ENCODE measurements at places on chromosomes 7 and 10.

- no peak for DNase-seq
Observed at GRCh38 chr10:78414380-78414779, 380.7 kb downstream of the RPS24 start.

GRCh38 chr10:13526948-13527863, 1.6 kb downstream of the BEND7 start:
- DNase-seq, result no peak

DNA sequence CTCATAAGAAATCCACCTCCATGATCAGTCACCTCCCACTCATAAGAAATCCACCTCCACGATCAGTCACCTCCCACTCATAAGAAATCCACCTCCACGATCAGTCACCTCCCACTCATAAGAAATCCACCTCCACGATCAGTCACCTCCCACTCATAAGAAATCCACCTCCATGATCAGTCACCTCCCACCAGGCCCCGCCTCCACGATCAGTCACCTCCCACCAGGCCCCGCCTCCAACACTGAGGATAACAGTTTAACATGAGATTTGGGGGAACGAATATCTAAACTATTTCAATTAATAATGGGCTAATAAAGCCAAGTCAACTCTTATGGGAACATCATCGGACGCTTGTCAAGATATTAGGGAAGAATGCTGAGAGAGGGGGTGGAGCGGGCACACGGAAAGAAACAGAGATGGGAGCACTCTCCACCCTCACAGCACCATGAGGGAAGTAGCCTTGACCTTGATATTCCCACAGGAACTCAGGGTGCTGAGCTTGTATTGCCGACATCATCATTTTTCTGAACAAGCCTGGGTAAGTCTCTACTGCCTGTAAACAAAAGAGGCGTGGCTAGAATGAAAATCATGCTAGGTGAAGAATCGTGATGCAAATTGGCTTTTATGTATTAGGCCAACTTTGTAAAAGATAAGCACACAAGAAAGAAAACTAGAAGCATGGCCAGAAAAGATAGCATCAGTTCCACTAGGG, 303.5 kb upstream of the KLF6 start:
- no peak for DNase-seq

DNA sequence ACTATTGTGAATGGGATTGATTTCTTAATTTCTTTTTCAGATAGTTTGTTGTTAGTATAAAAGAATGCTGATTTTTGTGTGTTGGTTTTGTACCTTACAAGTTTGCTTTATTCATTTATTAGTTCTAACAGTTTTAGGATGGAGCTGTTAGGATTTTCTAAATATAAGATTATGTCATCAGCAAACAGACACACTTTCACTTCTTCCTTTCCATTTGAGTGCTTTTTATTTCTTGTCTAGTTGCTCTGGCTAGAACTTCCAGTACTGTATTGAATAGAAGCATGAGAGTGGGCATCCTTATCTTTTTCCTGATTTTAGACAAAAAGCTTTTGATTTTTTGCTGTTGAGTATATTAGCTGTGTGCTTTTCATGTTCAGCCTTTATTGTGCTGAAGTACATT, 81.5 kb downstream of the DNAH11 start:
- no peak for DNase-seq

DNA sequence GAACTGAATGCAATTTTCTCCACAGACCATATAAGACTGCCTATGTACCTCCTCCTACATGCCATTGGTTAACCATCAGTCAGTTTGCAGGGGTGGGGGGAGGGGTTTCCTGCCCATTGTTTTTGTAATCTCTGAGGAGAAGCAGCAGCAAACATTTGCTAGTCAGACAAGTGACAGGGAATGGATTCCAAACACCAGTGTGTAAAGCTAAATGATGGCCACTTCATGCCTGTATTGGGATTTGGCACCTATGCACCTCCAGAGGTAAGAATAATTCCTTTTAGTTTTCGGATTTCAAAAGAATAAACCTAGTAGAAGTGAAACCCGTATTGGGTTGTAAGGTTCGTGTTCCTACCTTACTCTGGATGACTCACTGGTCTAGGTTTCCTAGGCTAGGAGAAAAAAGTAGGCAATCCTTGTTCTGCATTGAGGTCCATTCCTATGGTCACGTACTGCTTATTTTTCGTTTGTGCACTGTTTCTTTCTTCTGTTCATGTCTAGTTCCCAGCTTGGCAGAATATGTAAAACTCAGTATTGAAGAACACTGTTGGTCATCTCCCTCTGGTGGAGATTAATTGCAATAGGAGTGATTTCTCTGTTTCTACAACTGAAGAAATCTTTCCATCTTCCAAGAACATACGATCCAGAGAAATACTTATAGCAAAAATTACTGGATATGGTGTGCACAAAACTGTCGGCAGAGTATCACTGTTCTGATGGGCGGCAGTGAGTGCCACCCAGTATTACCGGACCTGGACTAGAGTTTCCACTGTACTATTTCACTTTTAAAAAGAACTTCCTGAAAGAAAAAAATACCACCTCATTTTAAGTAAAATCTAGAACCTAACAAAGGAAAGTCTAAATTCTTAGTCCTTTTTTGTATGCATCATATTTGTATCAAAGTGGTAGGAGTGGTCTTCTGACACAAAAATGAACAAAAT, at the start of gene AKR1C3:
Gene AKR1C3 (plus strand): TSS at position 150 of the 941 bp plus-strand sequence. CDS start 31 bp downstream, at position 181.
- DNase-seq, result no peak

GRCh38 chr10:102764470-102765161, 20.9 kb downstream of the WBP1L start:
- DNase-seq, result no peak

DNA sequence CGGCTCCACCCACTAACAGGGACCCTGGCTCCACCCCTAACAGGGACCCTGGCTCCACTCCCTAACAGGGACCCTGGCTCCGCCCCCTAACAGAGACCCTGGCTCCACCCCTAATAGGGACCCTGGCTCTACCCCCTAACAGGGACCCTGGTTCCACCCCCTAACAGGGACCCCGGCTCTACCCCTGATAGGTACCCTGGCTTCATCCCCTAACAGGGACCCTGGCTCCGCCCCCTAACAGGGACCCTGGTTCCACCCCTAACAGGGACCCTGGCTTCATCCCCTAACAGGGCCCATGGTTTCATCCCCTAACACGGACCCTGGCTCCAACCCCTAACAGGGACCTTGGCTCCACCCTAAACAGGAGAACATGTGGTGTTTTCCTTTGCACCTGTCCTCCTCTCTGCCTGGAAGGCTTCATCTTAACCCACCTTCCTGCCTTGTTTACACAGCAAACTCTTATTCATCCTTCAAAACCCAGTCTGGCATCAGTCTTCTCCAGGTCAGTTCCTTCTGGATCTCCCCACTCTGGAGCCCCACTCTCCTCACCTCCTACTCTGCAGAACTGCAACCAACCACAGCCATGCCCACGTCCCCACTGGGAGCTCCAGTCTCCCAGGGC, 58.0 kb downstream of the CHST15 start:
- DNase-seq, result no peak

GRCh38 chr10:112803961-112804401, 146.1 kb upstream of the TCF7L2 start:
- DNase-seq, result no peak

DNA sequence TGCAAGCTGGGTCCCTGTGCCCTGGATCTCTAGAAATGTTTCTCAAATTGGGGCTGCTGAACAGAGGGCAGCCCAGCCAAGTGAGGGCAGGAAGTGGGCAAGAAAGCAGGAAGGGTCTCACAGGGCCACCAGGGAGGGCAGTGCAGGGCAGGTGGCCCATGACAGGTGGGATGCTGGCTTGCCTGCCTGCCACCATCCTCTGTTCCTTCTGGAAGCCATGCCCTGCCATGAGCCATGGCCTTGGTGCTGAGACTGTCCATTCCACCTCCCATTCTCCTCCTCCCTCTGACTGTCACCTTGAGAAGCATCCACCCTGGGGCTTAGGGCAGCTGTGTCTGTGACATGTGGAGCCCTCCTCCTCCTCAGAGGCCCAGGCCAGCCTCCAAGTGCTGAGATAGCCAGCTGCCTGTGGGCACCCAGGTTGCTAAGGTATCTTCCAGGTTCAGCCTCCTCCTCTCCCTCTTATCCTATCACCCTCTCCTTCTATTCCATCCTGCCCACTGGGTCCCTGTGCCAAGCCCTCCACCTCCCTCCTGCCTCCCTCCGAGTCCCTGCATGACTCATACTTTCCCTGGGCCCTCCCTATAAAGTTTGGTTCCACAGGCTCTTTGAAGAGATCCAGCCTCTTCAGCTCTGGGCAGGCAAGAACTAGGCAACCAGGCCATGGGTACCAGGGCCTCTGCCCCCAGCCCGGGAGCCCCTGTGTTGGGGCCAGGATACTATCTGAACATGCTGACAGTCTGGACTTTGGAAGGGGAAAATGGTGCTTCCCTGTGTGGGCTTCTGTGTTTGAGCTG, 1.3 kb downstream of the VSIR start:
- DNase-seq, result no peak

DNA sequence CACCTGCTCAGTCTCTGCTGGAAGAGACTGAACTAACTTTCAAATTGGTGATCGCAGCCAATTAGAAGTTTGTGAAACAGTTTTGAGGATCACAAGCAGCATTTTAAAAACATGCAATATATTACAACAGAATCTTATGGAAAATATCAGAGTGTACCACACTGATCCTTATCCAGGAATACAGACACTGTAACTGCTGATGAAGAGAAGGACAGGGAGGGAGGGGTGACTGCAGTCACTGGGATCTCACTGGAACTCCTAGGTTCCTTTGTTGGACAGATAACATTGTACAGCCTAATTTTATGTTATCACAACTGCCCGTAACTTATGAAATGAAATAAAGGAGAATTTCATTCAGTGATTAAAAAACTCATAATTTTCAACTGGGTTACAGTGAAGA, 6.8 kb upstream of the UBN2 start:
- DNase-seq, result no peak

- DNase-seq, result no peak
Observed at GRCh38 chr7:815284-816216, 16.7 kb upstream of the SUN1 start.

- DNase-seq, result peak; percentile 13
Observed at GRCh38 chr10:930625-931325, 730 bp downstream of the LARP4B start.

- no peak for DNase-seq
Observed at GRCh38 chr10:497898-498451, 191.5 kb downstream of the DIP2C start.

DNA sequence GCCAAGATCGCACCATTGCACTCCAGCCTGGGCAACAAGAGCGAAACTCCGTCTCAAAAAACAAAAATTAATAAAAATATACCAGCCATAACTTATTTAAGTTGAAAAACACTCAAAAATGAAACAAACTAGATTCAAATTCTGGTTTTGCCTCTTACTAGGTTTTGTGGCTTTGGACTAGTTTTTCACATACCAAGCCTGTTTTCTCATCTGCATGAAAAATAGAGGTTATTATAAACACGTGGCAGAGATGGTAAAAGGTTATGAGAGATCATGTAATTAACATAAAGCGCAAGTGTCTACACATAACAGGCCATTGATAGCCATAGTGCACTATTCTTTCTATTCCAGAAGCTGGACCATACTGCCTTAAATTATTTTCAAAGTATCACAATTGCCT, 35.5 kb upstream of the CABCOCO1 start:
- no peak for DNase-seq

DNA sequence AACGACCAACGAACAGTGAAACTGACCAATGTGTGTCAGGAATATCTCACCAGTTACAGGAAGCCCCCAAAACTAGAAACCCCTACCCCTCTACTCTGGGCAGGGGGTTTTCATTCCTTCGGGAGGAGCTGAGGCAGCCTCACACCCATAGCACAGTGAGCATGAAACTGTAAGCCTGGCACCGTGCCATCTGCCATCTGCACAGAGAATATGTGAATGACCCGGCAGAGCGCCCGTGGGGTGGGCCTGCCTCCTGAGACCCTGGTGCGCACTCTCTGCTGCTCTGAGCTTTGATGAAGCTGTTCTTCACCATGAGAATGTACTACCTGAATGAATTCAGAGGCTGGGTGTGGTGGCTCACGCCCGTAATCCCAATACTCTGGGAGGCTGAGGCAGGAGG, 27.1 kb downstream of the DAGLB start:
- no peak for DNase-seq

DNA sequence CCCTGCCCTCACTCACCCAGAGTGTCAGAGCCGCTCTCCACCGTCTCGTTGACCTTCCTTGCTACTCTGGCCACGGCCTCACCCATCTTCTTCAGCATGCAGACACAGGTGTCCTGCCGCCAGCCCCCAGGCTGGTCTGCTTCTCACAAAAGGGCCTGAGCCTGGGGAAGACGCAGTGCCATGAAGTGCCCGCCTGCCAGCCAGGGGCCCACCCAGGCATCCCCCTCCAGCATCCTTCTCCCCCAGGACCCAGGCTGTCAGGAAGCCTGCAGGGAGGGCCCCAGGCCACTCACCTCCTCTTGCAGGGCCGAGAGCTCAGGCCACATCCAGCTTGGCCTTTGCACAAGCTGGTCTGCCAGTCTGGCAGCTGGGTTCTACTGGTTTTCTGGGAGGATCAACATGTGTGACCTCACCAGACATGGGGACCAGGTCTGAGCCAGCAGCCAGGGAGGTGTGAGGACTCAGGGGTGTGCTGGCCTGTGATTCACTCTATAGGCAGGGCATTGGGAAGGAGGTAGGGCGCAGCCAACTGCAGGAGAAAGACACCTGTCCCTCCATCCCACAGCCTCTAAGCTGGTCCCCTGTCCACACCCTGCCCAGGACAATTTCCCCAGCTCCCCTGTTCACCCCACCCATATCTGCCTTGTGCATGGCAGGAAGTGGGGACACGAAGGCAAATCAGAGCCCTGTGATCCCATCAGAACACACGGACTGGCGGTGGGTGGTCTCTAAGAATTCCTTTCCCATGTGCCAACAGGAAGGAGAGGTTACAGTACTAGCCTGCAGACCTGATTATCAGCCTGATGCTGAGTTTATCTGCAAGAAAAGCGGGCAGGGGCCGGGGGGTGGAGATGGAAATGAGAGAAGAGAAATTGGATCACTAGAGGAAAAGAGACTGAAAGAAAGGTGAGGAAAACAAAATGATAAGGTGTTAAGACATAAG, 5.7 kb downstream of the LRRC20 start:
- DNase-seq, result no peak

GRCh38 chr10:117071286-117072050, 66.5 kb upstream of the SHTN1 start:
- DNase-seq, result no peak

Measured in stimulated activated naive B cell treated with anti-CD40 and anti-IgM and Interleukin-4, amounts not matched to agents 10 μg/mL and 1 μg/mL and 100 μg/mL, for 72 hours (primary cell).